ENCODE measurements at places on chromosomes 1 and 21.

GRCh38 chr1:213457186-213457585 lies 406.1 kb downstream of the RPS6KC1 start:
- DNase-seq: no peak

DNA sequence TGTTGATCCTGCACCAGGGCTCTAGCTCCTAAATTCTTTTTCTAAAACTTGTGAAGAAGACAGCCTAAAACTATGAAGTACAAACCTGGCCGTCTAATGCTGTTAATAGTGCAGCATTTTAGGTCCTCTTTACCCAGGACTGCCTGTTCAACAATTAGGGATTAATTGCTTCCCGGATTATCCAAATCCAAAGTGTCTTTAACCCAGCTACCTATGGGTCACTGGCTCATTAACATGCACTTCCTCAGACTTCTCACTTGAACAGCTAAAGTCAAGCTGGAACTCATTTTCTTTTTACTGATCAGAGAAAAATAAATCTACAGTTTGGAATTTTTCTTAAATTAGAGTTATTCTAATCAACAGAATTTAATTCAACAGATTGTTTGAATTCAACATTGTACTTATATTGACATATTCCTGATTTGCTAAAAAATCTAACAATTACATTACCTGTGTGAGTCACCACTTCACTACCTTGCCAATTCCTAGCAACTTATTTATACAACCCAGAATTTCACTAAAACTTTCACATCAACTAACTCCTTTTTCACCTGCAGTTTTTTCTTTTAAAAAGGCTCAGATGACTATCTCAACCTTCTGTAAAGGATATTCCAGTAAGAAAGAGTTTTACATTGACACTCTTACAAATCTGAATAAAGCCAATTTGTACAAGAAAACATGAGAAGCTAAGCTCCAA lies 3.3 kb downstream of the HNRNPU start:
- DNase-seq: no peak

DNA sequence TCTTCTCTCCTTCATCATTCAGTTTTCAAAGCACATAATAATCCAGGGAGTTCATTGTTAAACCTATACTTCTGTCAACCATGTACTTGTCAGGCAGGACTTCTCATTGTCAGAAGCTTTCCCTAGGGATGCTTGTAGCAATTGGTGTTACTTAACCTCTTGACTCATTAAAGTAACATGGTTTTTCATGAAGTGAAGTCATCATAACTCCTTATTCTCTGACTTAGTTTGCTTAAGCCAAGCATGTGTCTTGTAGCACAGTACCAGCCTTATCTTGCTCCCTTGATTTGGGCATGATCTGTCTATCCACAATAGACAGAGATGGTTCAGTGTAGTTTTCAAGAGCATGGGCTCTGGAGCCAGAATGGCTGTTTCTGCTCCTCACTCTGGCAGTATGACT lies 45.3 kb downstream of the LRIG2 start:
- DNase-seq: no peak

DNA sequence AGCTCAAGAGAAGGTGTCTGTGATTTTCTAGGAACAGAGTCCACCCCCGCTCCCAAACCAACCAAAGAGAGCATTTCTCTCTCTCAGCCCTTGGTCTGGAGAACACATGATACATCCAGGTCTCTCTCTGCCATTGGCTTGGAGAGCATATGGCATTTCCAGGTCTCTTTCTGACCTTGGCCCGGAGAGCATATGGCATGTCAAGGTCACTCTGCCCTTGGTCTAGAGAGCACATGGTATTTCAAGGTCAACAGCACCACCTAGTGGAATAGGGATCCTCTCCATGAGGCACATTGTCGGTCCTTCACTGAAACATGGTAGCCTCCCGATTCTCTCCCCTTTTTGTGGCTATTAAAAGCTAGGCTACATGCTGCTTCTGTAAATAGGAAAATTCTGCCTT lies 437.7 kb upstream of the OLFM3 start:
- DNase-seq: no peak

DNA sequence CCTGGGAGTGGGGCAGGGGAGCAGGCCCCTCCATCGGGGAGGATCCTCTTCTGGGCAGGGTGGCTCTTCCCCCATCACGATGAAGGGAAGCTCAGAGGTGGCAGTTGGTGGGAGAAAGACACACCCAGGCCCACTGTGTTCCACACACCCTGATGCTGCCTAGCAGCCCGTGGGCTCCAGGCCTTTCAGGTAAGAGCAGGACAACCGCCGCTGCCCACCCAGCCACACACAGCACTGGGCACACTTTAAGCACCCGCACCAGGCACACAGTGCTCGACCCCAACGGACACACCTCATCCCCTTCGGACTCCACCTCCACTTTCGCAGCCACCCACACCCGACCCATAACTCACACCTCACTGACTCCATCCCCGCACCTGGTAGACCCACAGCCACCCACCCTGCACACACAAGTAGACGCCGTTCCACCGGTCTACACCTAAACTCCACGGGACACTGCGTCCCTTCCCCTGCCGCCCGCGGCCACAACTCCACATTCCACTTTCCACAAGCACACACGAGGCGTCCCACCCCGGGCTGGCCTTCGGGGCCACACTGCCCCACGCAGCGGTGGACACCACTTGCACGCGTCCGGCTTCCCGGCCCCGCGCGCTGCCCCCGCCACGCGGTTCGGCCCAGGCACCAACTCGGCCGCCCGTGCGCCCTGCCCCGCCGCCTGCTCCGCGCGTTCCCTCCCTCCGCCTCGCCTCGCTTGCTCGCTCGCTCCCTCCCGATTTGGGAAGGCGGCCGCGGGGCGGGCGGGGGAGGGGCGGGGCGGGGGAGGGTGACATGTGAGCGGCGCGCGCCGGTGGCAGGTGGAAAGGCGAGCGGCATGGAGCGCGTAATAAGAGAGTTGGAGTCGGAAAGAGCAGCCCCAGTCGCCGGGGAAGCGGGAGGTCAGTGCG lies at the start of gene KCNQ4:
KCNQ4 (plus strand) TSS at position 787 of the 905 bp plus-strand sequence. CDS start 307 bp downstream, outside the sequence.
- no peak for DNase-seq

- DNase-seq: no peak
Observed at GRCh38 chr21:43922949-43923348, 57.9 kb downstream of the AGPAT3 start.

DNA sequence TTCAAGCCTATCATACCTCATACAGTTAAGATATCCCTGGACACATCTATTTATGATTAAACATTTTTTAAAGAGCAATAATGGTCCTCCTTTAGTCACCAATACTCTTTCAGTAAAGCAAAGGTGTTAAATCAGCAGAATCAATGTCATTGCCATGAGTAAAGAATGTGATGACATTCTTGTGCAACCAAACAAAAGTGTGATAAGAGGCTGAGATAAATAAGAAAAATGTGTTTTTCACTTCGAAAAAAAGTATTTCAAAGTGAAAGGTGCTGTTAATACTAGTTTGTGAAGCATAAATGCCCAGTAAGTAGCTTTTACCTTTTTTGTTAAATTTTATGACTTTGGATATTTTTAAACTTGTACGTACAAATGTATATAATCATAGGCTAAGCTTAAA lies 8.4 kb downstream of the SLC44A5 start:
- no peak for DNase-seq

DNA sequence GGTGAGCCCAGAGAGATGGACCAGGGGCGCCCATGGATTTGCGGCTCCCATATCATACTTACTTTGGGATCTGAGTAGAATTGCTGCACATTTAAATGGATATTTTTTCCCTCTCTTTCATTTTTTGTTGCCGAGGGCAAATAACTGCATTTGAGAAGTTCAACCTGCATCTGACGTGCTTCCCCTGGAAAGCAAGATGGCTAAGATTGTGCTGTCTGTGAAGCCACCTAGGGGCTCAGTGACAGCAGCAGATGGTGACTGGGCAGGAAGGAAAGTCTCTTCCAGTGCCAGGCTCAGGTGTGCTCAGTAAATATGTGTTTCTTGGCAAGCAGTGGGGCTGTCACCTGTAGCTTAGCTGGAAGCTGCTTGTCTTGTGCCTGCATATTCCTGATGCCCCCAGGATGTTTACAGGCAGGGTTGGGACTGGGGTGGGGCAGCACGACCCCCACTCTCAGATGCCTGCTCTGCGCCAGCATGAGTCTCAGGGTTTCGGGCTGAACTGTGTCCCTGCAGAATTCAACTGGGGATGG lies 59.8 kb upstream of the ETV3 start:
- no peak for DNase-seq

- peak; percentile 98 for DNase-seq
Observed at GRCh38 chr1:234602334-234603220, 7.4 kb downstream of the IRF2BP2 start.

GRCh38 chr21:29708401-29708800 lies 231.4 kb downstream of the GRIK1 start:
- DNase-seq: no peak

GRCh38 chr1:19967808-19968207 lies 11.6 kb downstream of the PLA2G2A start:
- no peak for DNase-seq

DNA sequence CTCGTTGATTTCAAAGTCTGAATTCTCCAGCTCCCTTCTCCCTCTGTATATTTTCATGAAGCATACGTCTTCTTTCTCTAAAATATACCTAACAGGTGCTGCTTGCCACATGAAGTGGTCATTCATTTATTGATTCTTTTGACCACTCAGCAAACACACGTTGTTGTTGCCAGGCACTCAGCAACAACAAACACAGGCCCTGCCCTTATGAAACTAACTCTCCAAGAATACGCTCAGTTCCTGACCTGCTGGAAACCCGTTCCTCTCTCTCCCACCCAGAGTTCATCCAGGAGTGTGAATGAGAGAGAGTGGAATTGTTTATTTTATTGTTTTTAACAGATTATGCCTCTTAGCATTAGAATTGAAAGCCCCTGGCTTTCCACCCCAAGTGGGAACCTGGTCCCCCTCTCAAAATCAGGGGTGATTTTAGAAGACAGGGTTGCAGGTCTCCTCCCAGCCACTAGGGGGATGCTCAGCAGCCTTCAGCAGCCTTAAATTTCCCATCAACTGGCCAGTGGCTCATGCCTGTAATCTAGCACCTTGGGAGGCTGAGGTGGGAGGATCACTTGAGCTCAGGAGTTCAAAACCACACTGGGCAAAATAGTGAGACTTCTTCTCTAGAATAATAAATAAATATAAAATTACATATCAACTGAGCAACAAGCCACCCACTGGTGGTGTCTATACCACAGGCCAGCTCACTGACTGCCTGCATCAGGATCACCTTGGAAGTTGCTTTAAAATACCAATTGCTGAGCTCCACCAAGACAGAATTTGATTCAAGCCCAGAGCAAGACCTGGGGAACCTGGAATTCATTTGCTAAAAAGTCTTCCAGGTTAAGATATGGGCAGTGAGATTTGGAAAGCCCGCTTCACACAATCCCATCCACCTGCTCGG lies 181.0 kb upstream of the KLHDC7A start:
- DNase-seq: no peak

GRCh38 chr1:214310010-214310409 lies 29.1 kb downstream of the SMYD2 start:
- DNase-seq: no peak

- DNase-seq: no peak
Observed at GRCh38 chr21:37095821-37096220, 22.8 kb downstream of the TTC3 start.

Measured in astrocyte (in vitro differentiated cells and primary cell).